ENCODE measurements at places on chromosomes 1 and 21.

- DNase-seq, result no peak
Observed at GRCh38 chr1:227712648-227713047, 22.5 kb downstream of the JMJD4 start.

DNA sequence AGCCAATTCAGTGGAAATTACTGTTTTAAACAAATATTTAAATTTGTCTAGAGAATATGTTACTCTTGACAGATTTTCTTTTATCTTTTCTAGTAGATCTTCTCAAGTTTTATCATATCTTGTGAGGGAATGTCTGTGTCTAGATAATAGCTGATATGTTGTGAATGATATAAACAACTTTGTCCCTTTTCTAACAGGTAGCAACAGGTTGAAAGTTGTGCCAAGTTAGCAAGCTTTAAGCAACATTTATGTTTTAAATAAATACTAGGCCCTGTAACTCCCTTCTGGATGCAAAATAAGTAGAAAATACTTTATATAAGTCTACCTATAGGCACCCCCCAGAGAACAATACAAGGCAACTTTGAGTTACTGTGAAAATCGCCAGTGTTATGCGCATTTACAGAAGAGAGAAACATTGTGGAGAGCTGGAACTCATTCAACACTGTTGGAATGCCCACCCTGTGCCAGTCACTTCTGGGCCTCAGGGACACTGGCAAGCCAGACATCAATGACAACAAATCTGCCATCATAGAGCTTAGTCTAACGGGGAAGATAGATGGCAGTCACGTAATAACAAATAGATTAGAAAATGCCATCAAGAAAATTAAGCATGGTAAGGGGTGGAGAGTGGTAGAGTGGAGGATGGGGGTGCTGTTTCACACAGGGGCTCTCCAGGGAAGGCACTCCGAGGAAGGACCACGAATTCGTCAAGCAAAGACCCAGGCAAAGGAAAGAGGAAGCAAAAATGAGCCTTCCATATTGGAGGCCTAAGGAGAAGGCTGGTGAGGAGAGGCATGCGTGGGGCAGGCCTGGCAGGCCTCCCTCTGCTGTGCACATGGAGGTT, 4.4 kb downstream of the MAP3K21 start:
- no peak for DNase-seq

DNA sequence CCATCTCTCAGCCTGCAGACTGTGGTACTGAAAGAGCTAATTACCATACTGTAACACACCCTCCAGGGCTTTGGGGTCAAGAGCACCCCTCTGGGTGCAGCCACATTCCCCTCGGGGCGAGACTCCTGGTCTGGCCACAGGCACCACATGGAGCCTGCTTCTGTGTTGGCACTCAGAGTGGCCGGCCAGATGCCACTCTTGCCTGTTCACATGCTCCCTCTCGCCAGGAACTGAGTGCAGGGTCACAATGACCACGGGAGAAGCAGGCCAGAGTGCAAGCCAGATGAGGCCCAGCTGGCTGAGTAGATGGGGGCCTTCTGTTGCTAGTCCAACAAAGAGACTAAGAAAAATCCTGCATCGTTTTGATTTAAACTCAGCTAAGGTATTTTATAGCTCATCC, 864.0 kb downstream of the KCNT2 start:
- no peak for DNase-seq

DNA sequence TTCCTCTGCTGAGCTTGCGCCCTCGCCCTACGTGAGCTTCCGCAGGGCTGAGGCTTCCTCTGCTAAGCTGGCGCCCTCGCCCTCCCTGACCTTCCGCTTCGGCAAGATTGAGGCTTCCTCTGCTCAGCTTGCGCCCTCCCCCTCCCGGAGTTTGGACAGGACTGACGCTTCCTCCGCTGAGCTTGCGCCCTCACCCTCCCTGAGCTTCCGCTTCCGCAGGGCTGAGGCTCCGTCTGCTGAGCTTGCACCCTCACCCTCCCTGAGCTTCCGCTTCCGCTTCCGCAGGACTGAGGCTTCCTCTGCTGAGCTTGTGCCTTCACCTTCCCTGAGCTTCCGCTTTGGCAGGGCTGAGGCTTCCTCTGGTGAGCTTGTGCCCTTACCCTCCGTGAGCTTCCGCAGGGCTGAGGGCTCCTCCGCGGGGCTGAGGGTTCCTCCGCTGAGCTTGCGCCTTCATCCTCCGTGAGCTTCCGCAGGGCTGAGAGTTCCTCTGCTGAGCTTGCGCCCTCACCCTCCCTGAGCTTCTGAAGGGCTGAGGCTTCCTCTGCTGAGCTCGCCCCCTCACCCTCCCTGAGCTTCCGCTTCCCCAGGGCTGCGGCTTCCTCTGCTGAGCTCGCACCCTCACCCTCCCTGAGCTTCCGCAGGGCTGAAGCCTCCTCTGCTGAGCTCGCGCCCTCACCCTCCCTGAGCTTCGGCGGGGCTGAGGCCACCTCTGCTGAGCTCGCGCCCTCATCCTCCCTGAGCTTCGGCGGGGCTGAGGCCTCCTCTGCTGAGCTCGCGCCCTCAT, 753.6 kb upstream of the TPTE start:
- DNase-seq, result no peak

- DNase-seq, result peak; percentile 87
Observed at GRCh38 chr1:110542725-110543124, 23.8 kb upstream of the KCNA10 start.

DNA sequence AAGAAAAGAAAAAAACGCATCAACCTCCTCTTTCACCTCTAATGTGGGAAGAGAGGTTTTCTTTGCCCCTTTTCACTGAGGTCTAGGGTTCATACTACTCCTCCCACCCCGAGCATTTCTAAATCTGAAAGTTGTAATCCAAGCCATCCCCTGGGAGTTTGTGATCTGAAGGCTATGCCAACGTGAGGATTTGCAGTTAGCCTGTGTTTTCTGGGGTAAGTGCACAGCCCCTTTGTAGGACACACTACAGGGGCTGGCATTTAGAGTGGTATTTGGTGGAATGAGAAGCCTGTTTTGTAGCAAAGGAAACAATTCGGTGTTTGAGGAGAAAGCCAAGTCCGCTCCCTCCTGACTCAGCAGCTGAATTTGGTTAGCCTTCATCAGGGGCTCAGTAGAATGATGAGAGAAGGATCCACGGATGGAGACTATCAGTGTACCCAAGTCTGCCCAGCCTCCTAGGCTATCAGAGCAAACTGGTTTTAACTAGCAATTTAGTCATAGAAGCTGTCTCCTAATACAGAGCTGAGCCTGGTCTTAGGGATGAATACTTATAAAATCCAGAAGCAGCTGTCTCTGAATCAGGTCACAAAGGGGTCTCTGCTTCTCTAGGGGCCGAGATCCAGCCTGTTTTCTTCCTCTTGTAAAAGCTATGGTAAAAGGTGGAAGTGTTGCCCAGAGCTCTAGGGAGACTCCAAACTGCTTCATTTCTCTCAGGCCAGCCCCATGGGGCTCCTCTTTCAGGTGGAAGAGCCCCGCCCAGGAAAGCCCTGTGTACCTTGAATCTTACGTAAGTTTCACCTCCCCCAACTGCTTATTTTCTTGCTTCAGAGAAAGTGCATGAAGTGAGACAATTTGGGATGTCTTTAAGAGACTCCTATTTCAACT, 2.1 kb downstream of the PCP4L1 start:
- no peak for DNase-seq

DNA sequence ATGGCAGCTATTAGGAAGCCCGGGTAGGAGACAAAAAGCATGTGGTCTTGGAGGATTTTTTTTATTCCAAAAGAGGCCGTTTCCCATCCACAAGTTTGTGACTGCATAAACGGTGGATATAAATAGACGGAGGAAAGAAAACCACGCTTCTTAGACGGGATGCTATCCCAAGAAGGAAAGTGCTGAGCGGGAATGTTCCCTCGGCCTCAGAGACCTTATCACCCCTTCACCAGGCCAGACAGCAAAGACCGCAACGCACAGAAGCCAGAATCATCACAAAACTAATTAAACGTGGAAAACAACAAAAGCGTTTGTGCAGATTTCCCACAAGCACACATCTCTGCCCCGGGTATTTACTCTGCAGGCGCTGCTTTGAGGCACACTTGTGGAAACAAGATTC, 43.2 kb downstream of the HLCS start:
- DNase-seq, result no peak

DNA sequence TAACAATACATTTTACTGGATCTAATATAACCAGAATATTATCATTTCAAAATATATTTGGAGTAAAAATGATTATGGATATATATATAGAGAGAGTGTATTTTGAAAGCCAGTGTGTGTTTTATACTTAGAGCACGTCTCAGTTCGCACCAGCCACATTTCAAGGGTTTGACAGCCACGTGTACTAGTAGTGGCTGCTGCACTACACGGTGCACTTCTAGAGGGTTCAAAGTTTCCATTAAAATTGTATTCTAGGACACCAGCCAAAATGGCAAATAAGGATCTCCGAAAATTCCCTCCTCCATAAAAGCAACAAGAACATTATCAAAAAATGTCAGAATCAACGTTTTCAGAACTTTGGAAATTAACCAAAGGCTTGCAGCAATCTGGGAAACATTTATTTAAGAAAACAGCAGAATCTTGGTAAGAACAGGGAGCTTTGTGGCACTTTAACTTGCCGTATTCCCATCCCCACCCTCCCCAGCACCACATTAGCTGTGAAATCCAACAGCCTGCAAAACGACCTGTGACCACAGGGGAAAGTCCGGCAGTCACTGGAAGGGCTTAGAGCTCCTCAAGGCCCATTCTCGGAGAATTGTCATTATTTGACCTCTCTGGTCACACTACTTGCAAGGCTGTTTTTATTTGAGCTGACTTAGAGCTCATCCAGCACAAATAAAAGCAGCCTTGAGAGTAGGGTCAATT, 33.5 kb upstream of the MRPS6 start:
- no peak for DNase-seq

Measured in suppressor macrophage treated with lipopolysaccharide for 1 hour (primary cell).